Spleen (tissue), 13 donors: ENCODE measurements at places on chromosomes 1 and 21. TPM values are rescaled to one million over a fixed set of nuclear protein-coding genes. Genes with fewer than 3 reads are reported as not detected.

The FNDC5 gene
- 0.30 TPM for polyA plus RNA-seq

DNA sequence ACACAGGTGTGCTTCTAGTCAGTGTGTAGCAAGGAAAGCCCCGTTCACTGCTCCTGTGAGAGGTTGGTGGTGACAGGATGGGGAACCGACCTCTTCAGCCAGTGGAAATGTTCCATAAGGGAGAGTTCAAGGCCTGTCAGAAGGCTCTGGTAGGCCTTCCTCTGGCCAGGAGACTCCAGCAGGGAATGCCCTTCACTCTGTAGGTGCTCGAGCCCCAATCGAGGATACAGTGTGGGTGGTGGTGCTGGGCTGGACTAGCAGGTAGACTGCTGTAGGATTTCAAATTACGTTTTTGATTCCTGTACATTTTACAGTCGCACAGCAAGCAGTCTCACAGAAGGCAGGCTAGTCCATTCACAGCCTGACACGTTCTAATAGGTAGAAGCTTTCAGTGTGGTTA, 37.8 kb downstream of the NCF2 start:
- peak; percentile 17 for DNase-seq

The NFASC gene
- polyA plus RNA-seq = 9.1 TPM

DNA sequence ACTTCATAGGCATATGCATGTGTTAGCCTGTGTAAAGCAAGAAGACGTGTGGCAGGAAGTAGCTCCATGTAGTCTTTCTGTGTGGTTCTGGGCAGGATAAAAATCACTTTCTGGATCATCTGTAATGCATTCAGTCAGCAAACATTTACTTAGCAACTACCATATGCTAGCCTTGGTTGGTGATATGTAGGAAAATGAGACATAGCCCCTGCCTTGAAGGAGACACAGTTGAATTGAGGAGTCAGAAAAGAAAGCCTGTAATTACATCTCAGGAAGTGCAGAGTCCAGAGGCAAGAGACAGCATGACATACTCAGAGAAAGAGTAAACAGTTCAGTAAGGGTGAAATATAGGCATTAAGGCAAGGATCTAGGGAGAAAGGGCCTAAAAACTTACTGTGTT, 38.5 kb downstream of the DAB1 start:
- DNase-seq = no peak

The PTPN22 gene
- polyA plus RNA-seq = 14.3 TPM

DNA sequence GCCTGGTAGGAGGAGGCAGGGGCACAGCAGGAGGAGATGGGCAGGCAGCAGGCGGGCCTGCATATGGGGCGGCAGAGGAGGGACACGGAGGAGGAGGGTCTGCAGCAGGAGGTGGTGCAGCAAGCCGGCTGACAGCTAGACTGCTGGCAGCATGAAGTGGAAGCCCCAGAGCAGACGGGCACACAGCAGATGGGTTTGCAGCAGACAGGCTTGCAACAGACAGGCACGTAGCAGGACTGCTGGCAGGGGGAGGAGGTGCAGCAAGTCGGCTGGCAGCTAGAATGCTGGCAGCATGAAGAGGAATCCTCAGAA, 615 bp downstream of the KRTAP10-5 start:
- peak; percentile 28 for DNase-seq

DNA sequence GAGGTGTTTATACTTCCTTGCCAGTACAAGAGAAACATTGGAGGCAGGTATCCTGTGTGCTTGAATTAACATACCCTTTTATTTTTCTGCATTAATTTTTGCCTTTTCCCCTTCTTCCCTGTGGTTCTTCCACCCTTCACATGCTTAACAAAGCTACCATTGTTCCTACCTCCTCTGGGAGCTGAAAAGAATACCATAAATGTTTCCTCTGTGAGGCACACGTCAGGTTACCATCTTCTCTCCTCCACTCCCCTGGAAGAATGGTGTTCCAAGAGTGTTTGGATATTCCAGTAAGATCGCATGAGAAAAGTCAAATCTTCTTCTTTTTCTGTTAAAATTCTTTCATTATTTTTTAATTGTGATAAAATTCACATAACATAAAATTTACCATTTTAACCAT, 74.6 kb upstream of the MARK1 start:
- DNase-seq = no peak

The CD1B gene
- polyA plus RNA-seq = not detected

DNA sequence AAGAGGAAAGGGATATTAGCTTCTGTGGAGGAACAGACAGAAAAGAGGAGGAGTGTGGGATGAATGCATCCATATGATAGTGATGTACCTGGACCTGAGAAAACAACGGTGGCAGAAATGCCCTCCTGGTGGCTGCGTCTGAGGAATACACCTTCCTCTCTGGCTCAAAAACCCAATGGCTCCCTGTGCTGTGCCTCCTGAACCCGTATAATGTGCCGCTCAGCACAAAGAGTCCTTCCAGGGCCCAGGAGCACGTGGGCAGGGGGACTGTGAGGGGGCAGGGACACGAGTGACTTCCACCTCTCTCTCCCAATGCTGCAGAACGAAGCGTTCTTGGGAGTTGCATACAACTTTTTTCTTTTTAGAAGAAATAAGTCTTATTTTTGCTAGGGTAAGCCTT, 31.2 kb downstream of the IRF2BP2 start:
- no peak for DNase-seq

DNA sequence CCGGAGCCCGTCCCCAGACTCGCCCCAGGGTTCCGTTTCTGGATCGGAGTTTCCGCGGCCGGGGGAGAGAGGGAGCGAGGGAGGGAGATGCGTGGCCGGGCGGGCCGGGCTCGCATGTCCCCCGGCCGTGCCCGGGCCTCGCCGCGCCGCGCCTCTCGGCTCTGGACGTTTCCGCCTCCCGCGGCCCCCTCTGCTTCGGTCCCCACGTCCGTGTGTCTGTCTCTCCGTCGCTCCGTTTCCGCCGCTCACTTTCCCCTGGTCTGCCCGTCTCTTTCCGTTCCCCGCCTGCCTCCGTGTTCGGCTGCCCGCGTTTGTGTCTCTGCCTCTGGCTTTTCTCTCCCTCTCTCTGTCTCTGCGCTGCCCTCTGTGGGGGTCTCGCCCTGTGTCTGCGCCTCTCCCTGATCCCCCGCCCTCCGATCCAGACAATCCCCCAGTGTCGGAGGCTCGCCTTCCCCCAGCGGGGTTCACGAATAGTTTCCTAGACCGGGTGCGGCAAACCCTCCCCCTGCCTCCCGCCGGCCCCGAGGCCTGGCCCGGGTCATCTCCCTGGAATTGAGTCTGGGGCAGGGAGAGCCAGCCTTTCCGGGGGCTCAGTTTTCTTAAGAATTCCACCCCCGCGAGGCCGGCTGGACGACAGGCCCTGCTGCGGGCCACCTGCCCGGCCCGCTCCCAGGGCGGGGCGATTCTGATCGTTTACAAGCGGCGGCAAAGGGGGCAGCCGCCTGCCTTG, 735 bp downstream of the NBL1 start:
- DNase-seq = no peak

The GBP5 gene
- polyA plus RNA-seq = 11.3 TPM

The TMEM81 gene
- polyA plus RNA-seq = 3.5 TPM

- DNase-seq = no peak
Observed at GRCh38 chr1:3530086-3530925, 75.8 kb downstream of the ARHGEF16 start.

DNA sequence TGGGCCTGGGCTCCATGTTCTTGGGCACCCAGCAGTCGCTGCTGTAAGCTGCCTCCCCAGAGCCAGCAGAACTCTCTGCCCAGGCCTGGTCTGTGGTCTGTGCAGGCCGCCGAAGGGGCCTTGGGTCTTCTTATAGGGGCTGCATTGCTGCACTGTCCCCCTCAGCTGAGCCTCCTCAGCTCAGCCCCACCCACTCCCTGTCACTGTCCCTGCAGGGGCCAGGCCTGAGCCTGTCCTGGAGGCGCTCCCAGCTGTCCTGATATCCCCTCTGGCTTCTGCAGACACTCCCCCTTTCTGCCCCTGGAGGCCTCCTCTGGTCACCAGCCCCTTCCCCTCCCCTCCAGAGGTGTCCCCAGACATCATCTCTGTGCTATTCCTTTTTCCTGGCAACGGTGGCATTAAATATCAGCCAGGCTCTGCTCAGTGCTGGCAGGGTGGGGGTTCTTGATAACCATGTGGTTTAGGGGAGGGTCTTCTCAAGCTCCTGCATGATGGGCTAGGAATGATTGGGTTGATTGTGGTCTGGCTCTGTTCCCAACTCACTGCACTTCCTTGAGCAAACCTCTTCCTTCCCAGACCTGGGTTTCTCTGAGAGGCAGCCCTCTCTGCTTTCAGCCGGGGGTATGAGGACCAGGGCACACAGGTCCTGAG, 3.7 kb upstream of the FOXO6 start:
- peak; percentile 59 for DNase-seq

The HMGCS2 gene
- 0.11 TPM for polyA plus RNA-seq

GRCh38 chr1:116521186-116521585, 49.6 kb downstream of the CD58 start:
- no peak for DNase-seq
